ENCODE measurements at places on chromosomes 11 and 22. TPM values are rescaled to one million over a fixed set of nuclear protein-coding genes. Genes with fewer than 3 reads are reported as not detected.

- H3K36me3 ChIP-seq = peaks cover 84% of the 10 kb centered on the region
- H3K27me3 ChIP-seq = no peaks in the 10 kb centered on the region
- peak overlapping the region; percentile 93 for H3K4me3 ChIP-seq
- DNase-seq = no peak
- H3K27ac ChIP-seq = peak overlapping the region; percentile 89
Measured at GRCh38 chr22:30970356-30970746, 1.3 kb downstream of the TUG1 start.

DNA sequence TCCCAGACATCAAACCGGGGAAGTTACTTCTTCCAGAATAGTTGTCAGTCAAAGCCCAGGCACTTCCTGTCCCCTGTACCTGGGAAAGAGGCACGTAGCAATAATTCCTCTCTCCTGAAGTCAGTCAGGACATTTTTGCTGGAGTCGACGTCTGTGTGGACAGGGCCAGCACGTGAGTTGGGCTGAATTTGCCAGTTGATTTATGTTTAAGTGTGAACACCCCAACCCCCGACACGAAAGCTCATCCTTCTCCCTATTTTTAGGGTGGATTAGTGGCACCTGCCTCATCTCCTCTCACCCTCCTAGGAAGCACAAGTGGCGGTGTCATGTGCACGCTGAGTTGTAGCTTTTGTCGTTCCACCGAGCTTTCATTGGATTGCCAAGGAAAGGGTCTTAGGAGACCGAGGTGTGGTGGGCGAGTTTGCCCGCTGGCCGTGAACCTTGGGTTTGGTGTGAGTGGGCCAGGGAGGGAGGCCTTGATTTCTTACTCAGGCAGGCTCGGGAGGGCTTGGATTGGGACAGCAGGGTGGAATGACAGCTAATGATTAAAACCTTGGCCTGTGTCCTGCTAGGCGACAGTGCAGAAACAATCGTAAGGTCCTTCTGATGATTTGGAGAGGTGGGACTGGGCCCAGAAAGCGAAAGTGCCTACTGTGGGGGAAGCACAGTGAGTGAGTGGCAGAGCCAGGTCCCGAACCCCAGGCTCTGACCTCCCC lies 87.0 kb upstream of the CRYBB3 start:
- peak overlapping the region; percentile 59 for H3K4me3 ChIP-seq
- H3K4me1 ChIP-seq = peaks cover 21% of the 10 kb centered on the region
- no peaks in the 10 kb centered on the region for H3K36me3 ChIP-seq

GRCh38 chr22:27060190-27060589 lies 402.8 kb downstream of the MIAT start:
- no peak for DNase-seq
- no peaks in the 10 kb centered on the region for H3K4me1 ChIP-seq
- no peak overlapping the region for H3K4me3 ChIP-seq
- H3K27ac ChIP-seq = no peak overlapping the region
- H3K27me3 ChIP-seq = peaks cover 17% of the 10 kb centered on the region
- H3K36me3 ChIP-seq = no peaks in the 10 kb centered on the region

- no peak for DNase-seq
- no peak overlapping the region for H3K27ac ChIP-seq
- no peaks in the 10 kb centered on the region for H3K27me3 ChIP-seq
- no peaks in the 10 kb centered on the region for H3K36me3 ChIP-seq
- H3K4me3 ChIP-seq = no peak overlapping the region
- peaks cover 37% of the 10 kb centered on the region for H3K4me1 ChIP-seq
Measured at GRCh38 chr11:44528103-44528502, 37.4 kb upstream of the CD82 start.

- no peaks in the 10 kb centered on the region for H3K36me3 ChIP-seq
- no peak overlapping the region for H3K27ac ChIP-seq
- H3K4me1 ChIP-seq = peaks cover 12% of the 10 kb centered on the region
- H3K4me3 ChIP-seq = no peak overlapping the region
Measured at GRCh38 chr22:37176464-37177061, 11.5 kb downstream of the C1QTNF6 start.

DNA sequence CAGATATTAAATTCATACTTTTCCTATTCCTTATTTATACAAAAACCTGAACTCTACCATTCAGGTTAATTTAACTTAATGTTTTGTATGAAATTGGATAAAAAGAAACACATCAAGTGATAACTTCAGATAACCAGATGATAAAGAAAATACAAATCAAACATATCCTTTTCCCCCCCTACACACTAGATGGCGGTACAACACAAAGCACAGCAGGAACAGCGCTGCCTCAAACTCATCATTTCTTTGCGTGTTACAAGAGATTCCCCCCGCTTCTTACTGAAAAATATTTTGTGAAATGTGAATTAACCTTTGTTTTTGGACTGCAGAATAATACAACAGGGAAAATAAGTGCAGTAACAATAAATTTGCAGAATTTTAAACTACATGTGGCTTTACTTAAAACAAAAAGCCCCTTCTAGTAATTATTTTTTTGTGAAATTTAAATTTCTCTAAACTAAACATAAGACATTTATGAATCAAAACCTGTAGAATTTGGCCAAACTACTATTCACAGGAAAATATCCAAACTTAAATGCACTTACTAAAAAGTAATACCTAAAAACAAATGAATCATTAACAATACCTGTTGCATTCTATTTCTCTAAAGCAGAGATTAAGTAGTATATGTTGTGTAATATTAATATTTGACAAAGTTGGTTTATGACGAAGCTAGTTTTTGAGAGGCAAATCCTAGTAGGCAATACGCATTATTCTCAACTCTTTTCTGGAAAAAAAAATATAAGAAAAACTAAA lies 74.4 kb downstream of the ARHGAP32 start:
- no peaks in the 10 kb centered on the region for H3K36me3 ChIP-seq
- no peak overlapping the region for H3K4me3 ChIP-seq
- no peaks in the 10 kb centered on the region for H3K27me3 ChIP-seq
- H3K27ac ChIP-seq = no peak overlapping the region

DNA sequence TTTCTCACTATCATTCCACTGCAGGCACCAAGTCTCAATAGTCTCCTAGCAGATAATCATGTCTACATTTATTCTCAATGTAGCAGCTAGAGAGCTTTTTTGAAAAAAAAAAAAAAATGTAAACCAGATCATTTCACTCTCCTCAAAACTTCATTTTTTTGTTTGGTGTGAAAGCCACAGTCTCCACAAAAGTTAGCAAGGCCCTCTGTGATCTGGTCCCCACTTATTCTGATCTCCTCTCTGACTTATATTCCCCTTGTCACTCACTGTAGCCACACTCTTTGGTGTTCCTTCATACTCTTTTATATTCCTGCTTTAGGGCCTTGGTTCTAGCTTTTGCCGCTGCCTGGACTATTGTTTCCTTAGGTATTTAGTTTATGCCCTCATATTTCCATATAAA lies 101.6 kb upstream of the RRM1 start:
- DNase-seq = no peak
- H3K27me3 ChIP-seq = no peaks in the 10 kb centered on the region
- peaks cover 59% of the 10 kb centered on the region for H3K4me1 ChIP-seq

DNA sequence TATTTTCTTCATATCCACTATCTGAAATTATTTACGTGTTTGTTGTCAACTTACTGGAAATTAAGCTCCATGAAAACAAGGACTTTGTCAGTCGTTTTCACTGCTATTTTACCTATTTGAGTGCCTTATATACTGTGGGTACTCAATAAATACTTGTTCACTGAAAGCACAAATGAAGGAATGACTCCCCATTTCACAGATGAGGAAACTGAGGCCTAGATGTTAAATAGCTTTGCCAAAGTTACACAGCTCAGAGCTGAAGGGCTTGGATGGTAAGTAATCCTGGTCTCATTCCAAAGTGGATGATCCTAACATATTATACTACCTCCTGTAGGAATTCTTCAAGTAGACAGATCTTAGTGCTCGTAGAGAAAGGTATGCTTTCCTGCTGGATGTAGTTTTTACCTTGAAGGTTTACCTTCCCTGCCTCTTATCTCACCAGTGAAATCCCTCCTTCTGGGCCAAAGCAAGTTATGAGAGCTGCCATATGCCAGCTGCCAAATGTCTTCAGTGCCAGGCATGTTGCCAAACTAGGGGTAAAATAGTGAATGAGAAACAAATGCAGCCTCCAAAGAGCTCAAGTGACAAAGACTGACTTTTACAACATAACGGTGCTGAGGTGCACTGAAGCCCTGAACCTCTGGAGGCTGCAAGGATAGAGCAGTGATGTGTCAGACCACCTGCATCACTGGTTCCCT lies 129.7 kb downstream of the TRIM44 start:
- H3K27ac ChIP-seq = no peak overlapping the region
- no peak overlapping the region for H3K4me3 ChIP-seq
- H3K4me1 ChIP-seq = no peaks in the 10 kb centered on the region
- H3K27me3 ChIP-seq = no peaks in the 10 kb centered on the region
- peaks cover 8% of the 10 kb centered on the region for H3K36me3 ChIP-seq

- peaks cover 12% of the 10 kb centered on the region for H3K4me1 ChIP-seq
- DNase-seq = no peak
- H3K27me3 ChIP-seq = peaks cover 33% of the 10 kb centered on the region
- H3K4me3 ChIP-seq = no peak overlapping the region
Measured at GRCh38 chr11:34644669-34645406, 23.9 kb downstream of the EHF start.

GRCh38 chr11:86453290-86454030 lies 78.8 kb downstream of the CCDC81 start:
- peaks cover 8% of the 10 kb centered on the region for H3K4me1 ChIP-seq
- no peaks in the 10 kb centered on the region for H3K27me3 ChIP-seq
- no peak for DNase-seq
- no peaks in the 10 kb centered on the region for H3K36me3 ChIP-seq
- H3K4me3 ChIP-seq = no peak overlapping the region

DNA sequence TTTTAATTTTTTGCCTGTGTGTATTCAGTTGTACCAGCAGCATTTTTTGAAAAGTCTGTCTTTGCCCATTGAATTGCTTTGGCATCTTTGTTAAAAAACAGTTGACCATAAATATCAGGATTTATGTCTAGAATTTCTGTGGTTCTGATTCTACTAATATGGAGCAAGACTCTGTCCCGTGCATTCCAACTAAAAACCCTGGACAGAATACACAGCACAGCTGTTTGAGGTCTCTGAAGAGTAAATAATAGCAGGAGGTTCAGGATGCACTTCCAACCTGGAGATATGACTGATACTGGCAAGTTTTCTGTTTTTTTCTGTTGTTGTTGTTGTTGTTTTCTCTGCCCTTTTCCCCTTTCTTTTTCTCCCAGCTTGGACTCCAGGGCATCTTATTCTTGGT lies 141.9 kb downstream of the TMEM135 start:
- H3K27me3 ChIP-seq = no peaks in the 10 kb centered on the region
- no peak overlapping the region for H3K4me3 ChIP-seq
- DNase-seq = no peak
- H3K27ac ChIP-seq = no peak overlapping the region

DNA sequence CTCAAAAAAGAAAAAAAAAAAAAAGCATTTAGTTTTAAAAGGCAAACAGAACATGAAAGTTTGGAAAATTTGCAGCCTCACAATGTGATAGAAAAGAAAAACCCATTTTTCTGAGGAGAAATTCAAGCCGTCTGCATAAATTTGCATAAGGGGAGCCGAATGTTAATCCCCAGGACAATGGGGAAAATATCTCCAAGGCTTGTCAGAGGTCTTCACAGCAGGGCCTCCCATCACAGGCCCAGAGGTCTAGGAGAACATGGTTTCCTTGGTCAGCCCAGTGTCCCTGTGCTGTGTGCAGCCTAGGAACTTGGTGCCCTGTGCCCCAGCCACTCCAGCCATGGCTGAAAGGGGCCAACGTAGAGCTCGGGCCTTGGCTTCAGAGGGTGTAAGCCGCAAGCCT lies 109.1 kb downstream of the TRIM44 start:
- DNase-seq = no peak
- H3K4me3 ChIP-seq = no peak overlapping the region
- H3K27me3 ChIP-seq = no peaks in the 10 kb centered on the region
- H3K36me3 ChIP-seq = peaks cover 50% of the 10 kb centered on the region

- H3K27me3 ChIP-seq = no peaks in the 10 kb centered on the region
- no peak overlapping the region for H3K4me3 ChIP-seq
- no peaks in the 10 kb centered on the region for H3K4me1 ChIP-seq
- no peak for DNase-seq
Measured at GRCh38 chr22:42791721-42792452, 65.2 kb downstream of the ARFGAP3 start.

DNA sequence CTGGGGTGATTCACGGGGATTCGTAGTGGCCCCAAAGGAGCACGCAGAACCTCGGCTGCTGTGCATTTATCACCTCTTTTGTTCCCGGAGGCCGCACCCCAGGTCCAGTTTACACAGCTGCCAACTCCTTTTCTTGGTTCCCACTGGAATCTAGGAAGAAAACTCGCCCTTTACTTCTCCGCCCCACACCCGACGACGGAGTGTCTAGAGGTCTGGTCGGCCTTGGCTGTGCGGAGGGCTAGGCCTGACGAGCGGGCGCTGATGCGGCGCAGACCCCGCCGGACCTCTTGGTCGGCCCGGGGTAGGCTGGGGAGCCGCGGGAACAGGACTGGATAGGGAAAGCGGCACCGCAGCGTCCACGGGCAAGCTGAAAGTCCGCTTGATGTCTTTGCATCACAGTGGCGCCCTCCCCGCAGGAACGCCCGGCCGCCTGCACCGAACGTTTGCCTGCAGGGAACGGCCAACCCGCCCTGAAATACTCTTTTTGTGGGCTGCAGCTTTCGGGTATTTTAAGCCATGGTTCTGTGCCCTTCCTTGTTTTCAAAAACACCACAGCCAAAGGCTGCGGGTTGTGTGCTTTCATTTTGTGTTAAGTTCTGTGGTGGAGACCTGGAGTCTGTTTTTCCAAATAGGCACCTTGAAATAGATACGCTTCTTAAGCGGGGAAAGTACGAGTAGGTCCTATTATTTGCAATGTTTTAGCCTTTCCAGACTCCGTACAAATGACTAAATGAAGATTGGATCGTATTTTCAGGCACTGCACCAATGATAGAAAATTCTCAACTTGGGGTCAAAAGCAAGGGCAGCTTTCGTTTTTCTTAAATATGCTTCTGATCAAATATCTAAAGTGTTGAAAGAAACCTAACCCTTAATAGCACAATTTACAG lies 829 bp upstream of the ZBED5 start:
- H3K36me3 ChIP-seq = peaks cover 35% of the 10 kb centered on the region
- no peaks in the 10 kb centered on the region for H3K27me3 ChIP-seq
- H3K4me1 ChIP-seq = peaks cover 50% of the 10 kb centered on the region

- H3K36me3 ChIP-seq = no peaks in the 10 kb centered on the region
- H3K27ac ChIP-seq = no peak overlapping the region
- no peak for DNase-seq
- H3K27me3 ChIP-seq = peaks cover 41% of the 10 kb centered on the region
Measured at GRCh38 chr22:45881524-45881875, 95.5 kb downstream of the WNT7B start.

DNA sequence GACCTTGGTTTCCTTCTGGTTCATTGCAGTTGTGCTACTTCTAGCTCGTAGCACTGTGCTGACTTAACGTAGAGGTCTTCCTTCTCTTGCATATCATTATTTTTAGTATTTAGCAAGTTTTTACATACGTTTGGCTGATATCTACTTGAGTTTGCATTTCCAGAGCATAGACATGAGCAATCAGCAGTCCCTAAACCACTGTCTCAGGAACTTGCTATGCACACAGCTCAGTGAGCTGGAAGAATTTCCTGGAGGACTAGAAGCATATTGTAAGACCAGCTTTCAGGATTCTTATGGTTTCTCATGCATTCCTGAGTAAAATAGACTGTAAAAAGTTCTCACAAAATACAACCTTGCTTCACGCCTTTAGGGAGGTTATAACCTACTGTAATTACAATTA lies 226.7 kb upstream of the PDGFD start:
- no peak overlapping the region for H3K27ac ChIP-seq
- H3K27me3 ChIP-seq = no peaks in the 10 kb centered on the region
- H3K4me1 ChIP-seq = no peaks in the 10 kb centered on the region
- no peaks in the 10 kb centered on the region for H3K36me3 ChIP-seq
- DNase-seq = no peak

The DGAT2 gene
- total RNA-seq = 3.4 TPM

The BIK gene
- 2.0 TPM for total RNA-seq

The APOA5 gene
- not detected for total RNA-seq

The FGF4 gene
- total RNA-seq = not detected

The SLC17A6 gene
- total RNA-seq = not detected
